ENCODE measurements at places on chromosomes 16 and 17. TPM values are rescaled to one million over a fixed set of nuclear protein-coding genes. Genes with fewer than 3 reads are reported as not detected.
A peak's percentile ranks its signal among the peaks of the same experiment; 100 is the strongest.

Gene OTOA
- 0.17 TPM for total RNA-seq

Gene GP1BA
- not detected for total RNA-seq

Gene PPP1R9B
- total RNA-seq = 33.4 TPM

Gene CACNG1
- total RNA-seq = not detected

Gene CDR2
- total RNA-seq = 20.0 TPM

Gene ATP2C2
- not detected for total RNA-seq

Gene OTOP2
- total RNA-seq = not detected

Gene CCL17
- not detected for total RNA-seq

Gene DHRS7C
- not detected for total RNA-seq

Gene CIITA
- not detected for total RNA-seq

Gene CDYL2
- total RNA-seq = 7.1 TPM

Gene PRR35
- total RNA-seq = not detected

Gene DPEP2
- total RNA-seq = not detected

Gene EMC6
- total RNA-seq = 78.5 TPM

DNA sequence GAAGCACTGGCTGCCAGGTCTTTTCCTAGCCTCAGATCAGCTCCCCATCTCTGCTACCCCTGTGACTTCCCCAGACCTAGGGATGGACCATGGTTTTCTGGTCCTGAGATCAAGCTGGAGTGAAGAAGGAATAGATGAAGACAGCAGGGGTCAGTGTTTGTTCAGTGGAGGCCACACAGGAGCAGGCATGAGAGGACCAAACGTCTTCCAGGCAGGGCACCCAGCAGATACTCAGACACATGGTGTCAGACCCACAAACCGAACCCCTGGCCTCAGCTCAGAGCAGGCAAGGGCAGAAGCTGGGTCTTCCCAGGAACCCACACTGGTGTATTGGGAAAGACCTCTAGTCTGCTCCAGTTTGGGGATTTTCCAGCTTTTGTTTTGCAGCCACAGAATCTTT is 189.7 kb downstream of the IRX5 start:
- no peak overlapping the region for H3K4me3 ChIP-seq
- no peaks in the 10 kb centered on the region for H3K36me3 ChIP-seq
- peak; percentile 15 for DNase-seq
- no peaks in the 10 kb centered on the region for H3K4me1 ChIP-seq
- peaks cover 16% of the 10 kb centered on the region for H3K27me3 ChIP-seq

- DNase-seq = no peak
- H3K36me3 ChIP-seq = no peaks in the 10 kb centered on the region
- no peaks in the 10 kb centered on the region for H3K27me3 ChIP-seq
- H3K27ac ChIP-seq = no peak overlapping the region
- H3K4me3 ChIP-seq = no peak overlapping the region
Measured at GRCh38 chr16:50144211-50144610, 8.9 kb upstream of the TENT4B start.

- peak overlapping the region; percentile 83 for H3K4me3 ChIP-seq
- H3K36me3 ChIP-seq = peaks cover 22% of the 10 kb centered on the region
- H3K27ac ChIP-seq = peak overlapping the region; percentile 93
- peak; percentile 27 for DNase-seq
Measured at GRCh38 chr17:15648386-15648785, 28.9 kb upstream of the FBXW10B start.

DNA sequence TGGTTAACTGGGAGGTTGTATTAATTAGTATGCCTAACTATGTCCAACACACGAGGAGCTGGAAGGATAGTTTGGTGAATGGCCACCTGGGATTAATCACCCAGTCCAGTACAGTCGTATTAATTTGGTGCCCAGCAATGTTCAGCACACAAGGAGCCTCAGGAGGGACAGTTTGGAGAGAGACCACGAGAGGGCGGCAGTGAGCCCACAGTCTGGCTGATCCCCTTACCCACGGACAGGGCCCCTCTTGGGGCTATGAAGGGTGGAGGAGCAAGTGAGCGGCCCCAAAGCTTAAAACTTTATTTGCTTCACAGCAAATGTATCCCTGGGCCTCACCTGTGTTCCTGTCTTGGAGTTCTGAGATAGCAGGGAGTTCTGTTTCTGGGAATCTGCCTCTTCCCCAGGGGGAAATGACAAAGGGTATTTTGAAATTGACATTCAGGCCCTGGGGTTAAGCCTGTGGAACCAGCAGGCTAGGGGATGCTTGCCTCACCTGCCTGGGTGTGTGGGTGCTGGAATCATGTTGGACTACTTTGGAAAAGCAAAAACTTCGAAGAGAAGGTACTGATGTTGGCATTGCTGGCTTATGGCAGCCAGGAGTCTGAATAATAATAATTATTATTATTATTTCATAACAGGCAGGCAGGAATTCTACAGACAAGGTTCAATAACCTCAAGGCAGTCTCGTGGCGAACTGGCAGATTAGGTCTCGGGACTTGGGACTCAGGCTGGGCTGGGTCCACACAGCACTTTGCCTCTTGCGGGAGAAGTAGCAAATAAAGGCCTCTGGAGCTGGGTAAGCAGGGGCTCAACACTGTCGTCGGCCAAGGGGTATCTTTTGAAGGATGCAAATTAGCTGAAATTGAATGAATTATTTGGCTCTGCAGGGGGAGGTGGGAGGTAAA is 227.6 kb upstream of the ASIC2 start:
- H3K4me3 ChIP-seq = no peak overlapping the region
- no peaks in the 10 kb centered on the region for H3K4me1 ChIP-seq
- no peak for DNase-seq
- no peak overlapping the region for H3K27ac ChIP-seq

DNA sequence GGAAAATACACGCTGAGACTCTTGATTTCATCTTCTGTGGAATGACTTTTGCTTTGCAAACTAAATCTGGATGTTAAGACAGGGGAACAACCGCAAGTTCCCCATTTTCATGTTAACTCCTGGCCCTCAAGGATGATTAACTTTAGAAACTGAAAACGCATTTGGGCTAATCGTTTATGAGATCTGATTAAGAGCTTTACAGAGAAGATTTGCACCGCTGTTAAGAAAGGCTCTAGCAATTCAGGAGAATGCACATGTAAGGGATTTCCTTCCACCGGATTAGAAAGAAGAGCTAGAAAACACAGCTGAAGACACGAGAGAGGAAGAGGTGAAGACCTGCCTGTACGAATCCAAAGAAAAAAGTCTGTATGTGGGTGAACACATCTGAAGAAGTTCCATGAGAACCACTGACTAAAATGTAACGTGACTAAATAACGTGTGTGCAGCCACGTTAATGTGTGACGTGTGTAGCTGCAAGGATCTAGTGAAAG is 106.4 kb downstream of the YPEL2 start:
- H3K4me3 ChIP-seq = no peak overlapping the region
- no peaks in the 10 kb centered on the region for H3K36me3 ChIP-seq
- no peaks in the 10 kb centered on the region for H3K27me3 ChIP-seq
- no peak overlapping the region for H3K27ac ChIP-seq
- DNase-seq = no peak

- peaks cover 26% of the 10 kb centered on the region for H3K36me3 ChIP-seq
- no peak overlapping the region for H3K4me3 ChIP-seq
- no peaks in the 10 kb centered on the region for H3K27me3 ChIP-seq
- DNase-seq = no peak
- no peak overlapping the region for H3K27ac ChIP-seq
Measured at GRCh38 chr16:68651136-68651535, 6.0 kb downstream of the CDH3 start.

DNA sequence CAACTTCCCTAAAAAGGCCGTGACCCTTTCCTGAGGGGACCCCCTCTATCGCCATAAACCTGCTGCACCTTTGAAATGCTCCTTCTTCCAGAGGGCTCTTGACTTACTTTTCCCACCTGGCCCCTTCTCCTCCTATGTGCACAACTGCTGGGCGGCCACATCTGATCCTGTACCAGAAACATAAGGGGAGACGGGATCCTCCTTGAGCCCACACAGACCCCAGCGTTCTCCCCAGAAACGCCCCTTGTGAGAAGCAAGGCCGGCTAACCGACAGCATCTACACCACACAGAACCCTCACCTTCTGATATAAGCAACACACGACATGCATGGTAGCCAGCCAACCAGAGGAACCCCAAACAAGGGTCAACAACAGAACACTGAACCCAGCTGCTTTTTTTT is 14.2 kb upstream of the MNT start:
- no peak overlapping the region for H3K4me3 ChIP-seq
- H3K27me3 ChIP-seq = no peaks in the 10 kb centered on the region
- no peak for DNase-seq
- no peak overlapping the region for H3K27ac ChIP-seq
- H3K36me3 ChIP-seq = peaks cover 26% of the 10 kb centered on the region

- H3K36me3 ChIP-seq = peaks cover 39% of the 10 kb centered on the region
- H3K27ac ChIP-seq = no peak overlapping the region
- H3K4me1 ChIP-seq = no peaks in the 10 kb centered on the region
- no peaks in the 10 kb centered on the region for H3K27me3 ChIP-seq
- no peak overlapping the region for H3K4me3 ChIP-seq
Measured at GRCh38 chr16:69260019-69260418, 51.1 kb upstream of the VPS4A start.

DNA sequence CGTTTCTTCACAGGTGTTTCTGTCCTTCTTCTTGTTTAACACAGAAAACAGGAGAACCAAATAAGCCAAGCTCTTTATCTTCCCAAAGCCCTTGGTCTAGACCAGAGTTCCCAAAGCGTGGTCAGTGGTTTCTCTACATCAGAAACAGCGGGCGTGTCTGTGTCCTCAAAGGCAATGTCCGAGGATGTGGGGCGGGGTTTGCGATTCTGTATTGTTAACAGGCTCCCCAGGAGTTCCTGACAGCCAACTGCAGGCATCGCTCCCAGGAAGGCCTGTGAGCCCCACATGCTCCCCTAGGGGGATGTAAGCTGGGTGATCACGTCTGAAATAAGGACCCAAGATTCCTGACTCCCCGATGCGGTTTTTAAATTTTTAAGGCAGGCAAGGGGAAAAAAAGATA is 28.4 kb upstream of the SLC25A19 start:
- peak overlapping the region; percentile 35 for H3K27ac ChIP-seq
- H3K27me3 ChIP-seq = no peaks in the 10 kb centered on the region
- H3K4me1 ChIP-seq = no peaks in the 10 kb centered on the region
- H3K36me3 ChIP-seq = peaks cover 50% of the 10 kb centered on the region

GRCh38 chr16:21302898-21303528 is 24.9 kb upstream of the CRYM start:
- no peaks in the 10 kb centered on the region for H3K27me3 ChIP-seq
- peaks cover 23% of the 10 kb centered on the region for H3K4me1 ChIP-seq
- H3K4me3 ChIP-seq = peak overlapping the region; percentile 94
- H3K27ac ChIP-seq = peak overlapping the region; percentile 98

- no peaks in the 10 kb centered on the region for H3K27me3 ChIP-seq
- peaks cover 16% of the 10 kb centered on the region for H3K4me1 ChIP-seq
- no peak for DNase-seq
- H3K36me3 ChIP-seq = no peaks in the 10 kb centered on the region
- no peak overlapping the region for H3K27ac ChIP-seq
- H3K4me3 ChIP-seq = no peak overlapping the region
Measured at GRCh38 chr17:61814485-61814884, 48.8 kb downstream of the BRIP1 start.

DNA sequence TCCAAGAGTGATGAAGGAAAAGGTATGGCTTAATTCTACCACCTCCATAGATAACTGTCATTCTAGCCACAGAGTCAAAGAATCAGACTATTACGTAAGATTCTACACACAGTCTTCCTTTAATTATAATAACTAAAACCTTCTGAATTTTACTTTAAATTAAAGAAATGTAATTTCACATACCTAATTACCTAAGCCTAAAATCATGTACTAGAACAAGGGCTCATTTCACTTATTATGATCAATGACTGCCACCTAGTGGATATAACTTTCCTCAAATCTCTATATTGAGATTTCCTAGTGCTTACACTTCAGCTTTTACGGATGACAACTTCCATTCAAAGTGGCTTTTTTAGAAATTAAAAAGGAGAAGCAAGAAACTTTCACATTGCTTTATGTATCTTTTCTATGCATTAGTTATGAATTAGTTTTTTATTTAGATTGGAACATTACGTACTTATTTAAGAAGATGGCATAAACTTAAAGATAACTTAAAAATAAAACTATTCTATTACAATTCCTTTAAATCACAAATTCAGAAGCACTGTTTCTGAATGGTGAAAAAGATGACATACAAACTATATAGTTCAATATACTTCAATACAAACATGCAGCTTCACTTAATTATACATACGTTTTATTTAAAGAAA is 18.2 kb upstream of the ABCA10 start:
- H3K4me3 ChIP-seq = no peak overlapping the region
- H3K27me3 ChIP-seq = no peaks in the 10 kb centered on the region
- no peak overlapping the region for H3K27ac ChIP-seq
- no peaks in the 10 kb centered on the region for H3K36me3 ChIP-seq
- H3K4me1 ChIP-seq = peaks cover 4% of the 10 kb centered on the region

GRCh38 chr17:56186222-56186786 is 33.0 kb downstream of the ANKFN1 start:
- no peak overlapping the region for H3K4me3 ChIP-seq
- H3K4me1 ChIP-seq = no peaks in the 10 kb centered on the region
- no peaks in the 10 kb centered on the region for H3K27me3 ChIP-seq
- H3K27ac ChIP-seq = no peak overlapping the region
- H3K36me3 ChIP-seq = no peaks in the 10 kb centered on the region

GRCh38 chr16:10871157-10871991 is 5.6 kb upstream of the CIITA start:
- H3K27me3 ChIP-seq = peaks cover 7% of the 10 kb centered on the region
- H3K27ac ChIP-seq = no peak overlapping the region
- peaks cover 5% of the 10 kb centered on the region for H3K36me3 ChIP-seq
